ENCODE measurements at places on chromosomes 6 and 20.
A peak's percentile ranks its signal among the peaks of the same experiment; 100 is the strongest.

DNA sequence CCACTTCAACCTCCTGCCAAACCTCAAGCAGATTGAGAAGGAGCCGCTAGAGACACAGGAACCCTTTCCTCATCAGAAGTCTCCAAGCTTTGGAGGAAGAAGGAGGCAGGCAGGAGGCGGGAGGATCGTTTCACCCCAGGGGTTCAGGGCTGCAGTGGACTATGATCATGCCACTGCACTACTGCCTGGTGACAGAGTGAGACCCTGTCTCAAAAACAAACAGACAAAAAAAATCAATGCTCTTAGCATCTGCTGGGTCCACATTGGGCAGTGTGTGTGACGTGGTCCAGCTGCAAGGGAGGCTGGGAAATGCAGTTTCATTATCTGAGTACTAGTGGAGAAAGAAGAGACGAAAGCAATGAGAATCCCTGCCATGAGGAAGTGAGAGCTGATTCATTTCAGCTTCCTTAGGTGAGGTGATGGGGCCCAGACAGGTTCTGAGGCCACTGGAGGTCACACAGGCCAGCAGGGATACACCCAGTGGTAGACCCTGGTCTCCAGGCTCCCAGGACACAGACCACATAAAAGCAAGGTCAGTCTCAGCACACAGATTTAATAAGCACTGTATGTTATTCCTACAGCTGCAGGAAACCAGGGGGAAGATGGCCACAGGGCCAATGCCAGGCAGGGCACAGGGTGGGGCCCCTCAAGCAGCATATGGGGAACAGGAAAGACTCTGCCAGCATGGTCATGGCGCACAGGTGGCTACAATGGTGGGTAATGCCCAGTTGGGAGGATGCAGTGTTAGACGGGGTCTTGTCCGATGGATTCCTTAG is 4.3 kb downstream of the GFRA4 start:
- no peak for DNase-seq

GRCh38 chr20:50027611-50028105 is 44.9 kb downstream of the SNAI1 start:
- no peak for DNase-seq

GRCh38 chr20:39885975-39886649 is 802.9 kb downstream of the MAFB start:
- no peak for DNase-seq

DNA sequence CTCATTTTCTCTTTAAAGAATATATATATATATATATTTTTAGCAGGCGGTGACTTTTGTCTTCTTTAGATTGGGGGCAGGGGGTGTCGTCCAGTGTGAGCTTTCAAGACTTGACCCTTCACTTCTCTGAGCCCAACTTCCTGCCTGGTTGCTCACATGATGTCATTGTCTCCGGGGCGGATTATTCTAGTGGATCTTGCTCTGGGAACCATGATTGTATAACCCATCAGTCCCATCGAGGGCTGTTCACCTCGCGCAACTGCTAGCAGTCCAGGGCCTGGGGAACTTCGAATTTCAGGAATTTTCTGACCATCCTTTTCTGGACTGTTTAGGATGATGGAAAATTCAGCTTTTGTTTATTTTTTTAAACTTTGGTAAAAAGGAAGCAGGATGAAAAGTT is 1.0 kb downstream of the IGF2R start:
- no peak for DNase-seq

- DNase-seq = no peak
These were observed 72.5 kb upstream of the PRSS16 start for GRCh38 chr6:27174958-27175357.

DNA sequence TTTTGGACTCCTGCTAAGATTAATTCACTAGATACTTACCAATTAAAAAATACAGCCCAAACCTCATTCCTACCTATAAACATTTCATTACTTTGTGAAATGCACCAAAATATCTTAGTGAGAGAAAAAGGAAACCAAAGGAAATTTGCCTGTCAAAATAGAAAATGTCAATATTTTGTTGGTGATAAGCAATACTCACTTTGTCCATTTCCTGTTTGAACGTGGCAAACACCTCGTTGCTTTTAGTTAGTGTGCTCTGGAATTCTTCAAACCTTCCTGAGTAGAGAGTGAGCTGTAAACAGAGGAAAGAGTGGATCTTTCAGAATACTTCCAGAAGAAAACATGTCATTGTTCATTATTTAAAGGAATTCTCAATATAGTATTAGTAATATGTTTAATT is 44.2 kb downstream of the TXLNB start:
- no peak for DNase-seq

GRCh38 chr6:89433252-89434149 is 549 bp downstream of the ANKRD6 start:
- no peak for DNase-seq

DNA sequence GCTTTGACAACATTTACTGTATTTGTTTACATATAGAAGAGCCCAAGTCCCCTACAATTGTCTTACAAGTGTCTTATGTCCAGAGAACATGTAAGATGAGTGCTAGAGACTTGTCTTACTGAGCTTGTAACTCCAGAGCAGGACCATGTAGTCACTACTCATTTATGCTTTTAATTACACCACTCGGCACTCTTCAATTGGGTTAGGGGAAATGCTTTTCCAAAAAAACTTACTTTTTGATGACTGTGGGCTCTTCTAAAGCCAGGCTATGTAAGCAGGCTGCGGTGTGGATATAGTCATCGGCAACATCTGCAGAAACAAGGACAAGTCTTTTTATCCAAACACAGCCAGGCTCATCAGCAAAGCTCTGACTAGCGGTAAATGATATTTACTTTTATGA is 18.7 kb downstream of the SNX5 start:
- DNase-seq = no peak

DNA sequence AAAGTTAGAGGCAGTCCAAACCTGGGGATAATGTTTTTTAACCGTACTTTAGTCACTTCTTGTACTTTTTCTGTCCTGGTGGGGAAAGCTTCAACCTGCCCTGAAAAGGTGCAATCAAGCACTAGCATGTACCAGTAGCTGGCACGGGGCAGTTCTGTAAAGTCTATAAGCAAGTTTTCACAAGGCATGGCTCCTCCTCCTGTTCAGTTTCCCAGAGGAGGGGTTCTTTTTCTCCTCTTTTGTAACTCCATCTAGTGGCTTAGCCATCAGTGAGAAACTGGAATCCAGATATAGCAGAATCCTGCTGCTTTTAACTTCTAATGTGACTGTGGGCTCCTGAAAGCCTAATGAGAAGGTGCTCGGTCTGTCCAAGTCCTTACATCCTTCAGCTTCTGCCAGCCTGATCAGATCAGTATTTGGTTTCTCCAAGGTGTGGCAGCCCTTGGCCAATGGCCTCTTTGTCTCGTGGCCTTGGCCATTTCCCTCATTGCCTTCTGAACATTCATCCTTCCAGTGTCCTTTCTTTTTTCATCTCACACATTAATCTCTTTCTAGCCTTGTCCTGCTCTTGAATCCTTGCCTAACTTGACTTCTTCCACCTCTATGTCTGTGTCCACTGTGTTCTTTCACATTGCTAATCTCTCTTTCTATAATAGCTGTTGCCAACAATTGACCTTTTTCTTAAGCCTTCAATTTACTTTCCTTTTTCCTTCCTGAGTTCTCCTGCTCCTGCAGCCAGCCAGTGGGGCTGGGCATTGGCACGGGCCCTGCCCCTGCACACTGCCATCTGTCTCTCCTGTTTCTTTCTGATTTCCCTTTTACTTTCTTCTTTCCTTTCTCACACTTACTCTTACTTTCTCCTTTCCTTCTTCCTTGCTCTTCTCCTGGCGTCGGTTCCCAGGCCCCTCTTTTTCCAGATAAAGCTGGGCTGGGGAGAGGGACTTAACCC is 222.0 kb upstream of the SYNCRIP start:
- DNase-seq = no peak

DNA sequence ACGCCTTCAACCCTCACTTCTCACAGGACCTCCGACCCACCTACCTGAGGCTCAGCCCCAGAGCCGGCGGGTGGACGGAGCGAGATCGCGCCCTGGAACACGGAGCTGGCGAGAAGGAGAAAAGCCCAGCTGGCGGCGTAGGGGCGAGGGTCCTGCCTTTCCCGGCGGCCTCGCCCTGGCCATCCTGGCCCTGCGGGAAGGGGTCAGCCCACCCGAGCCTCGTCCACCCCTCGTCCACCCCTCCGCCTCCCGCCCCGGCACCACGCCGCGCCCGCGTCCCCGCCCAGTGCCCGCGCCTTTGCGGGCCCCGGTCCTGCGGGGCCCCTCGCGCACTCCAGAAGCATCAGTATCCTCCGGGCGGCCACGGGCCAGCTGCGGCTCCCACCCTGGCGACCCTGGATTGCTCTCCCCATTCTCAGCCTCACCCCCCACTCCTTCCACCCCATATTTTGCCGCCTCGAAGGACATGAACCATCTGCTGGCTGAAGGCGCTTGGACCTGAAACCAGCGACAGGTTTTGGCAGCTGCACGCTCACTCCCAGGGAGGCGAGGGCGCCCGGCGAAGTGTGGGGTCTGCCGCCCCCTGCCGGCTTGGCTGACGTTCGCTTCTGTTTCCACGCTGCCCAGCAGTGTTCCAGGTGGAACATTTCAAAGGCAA is 65.1 kb downstream of the PLG start:
- peak; percentile 30 for DNase-seq

DNA sequence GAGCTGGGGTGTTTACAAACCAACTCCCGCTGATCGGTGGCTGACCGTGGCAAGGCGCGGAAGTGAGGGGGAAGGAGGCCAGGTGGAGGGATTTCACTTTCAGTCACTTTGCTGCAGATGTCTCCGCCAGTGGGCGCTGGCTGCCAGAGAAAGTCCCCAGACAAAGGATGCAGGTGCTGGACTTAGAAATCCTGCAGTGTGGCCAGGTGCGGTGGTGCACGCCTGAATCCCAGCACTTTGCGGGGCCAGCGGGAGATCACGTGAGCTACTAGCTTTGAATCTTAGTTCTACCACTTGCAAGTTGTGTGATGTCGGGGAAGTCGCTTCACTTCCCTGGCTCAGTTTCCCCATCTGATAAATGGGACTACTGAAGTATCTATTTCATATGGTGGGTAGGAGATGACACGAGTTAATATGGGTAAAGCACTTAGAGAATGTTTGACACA is 180.4 kb downstream of the ZNF217 start:
- DNase-seq = no peak

- no peak for DNase-seq
These were observed 1418.7 kb downstream of the GRIK2 start for GRCh38 chr6:102812242-102812641.

GRCh38 chr20:42401613-42402012 is 783.4 kb upstream of the CHD6 start:
- DNase-seq = no peak

DNA sequence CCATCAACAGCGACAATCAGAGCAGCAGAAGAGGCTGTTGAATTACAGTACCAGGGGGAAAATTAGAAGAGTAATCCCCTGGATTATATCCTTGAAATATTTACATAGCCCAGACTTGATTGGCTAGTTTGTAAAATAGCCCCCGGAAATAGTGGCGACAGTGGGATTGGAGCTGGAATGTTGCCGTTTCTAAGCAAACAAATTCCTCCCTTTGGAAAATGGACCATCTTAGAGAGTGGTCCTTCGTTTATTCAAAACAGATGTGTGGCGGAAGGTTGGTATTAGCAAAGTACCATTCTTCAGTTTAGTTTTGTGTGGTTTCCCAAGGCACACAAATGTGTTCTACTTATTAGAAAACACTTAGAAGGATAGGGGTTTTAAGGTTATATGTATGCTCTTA is 4.5 kb upstream of the EPB41L2 start:
- no peak for DNase-seq

GRCh38 chr20:33291830-33292355 is 8.9 kb downstream of the BPIFB1 start:
- peak; percentile 62 for DNase-seq

GRCh38 chr20:55488593-55488992 is 516.7 kb downstream of the CBLN4 start:
- no peak for DNase-seq

- DNase-seq = no peak
These were observed 11.6 kb downstream of the RIPOR3 start for GRCh38 chr20:50679753-50680104.

GRCh38 chr6:4008324-4009047 is 70.5 kb downstream of the FAM217A start:
- no peak for DNase-seq

GRCh38 chr6:152474354-152474753 is 162.8 kb downstream of the SYNE1 start:
- DNase-seq = no peak

DNA sequence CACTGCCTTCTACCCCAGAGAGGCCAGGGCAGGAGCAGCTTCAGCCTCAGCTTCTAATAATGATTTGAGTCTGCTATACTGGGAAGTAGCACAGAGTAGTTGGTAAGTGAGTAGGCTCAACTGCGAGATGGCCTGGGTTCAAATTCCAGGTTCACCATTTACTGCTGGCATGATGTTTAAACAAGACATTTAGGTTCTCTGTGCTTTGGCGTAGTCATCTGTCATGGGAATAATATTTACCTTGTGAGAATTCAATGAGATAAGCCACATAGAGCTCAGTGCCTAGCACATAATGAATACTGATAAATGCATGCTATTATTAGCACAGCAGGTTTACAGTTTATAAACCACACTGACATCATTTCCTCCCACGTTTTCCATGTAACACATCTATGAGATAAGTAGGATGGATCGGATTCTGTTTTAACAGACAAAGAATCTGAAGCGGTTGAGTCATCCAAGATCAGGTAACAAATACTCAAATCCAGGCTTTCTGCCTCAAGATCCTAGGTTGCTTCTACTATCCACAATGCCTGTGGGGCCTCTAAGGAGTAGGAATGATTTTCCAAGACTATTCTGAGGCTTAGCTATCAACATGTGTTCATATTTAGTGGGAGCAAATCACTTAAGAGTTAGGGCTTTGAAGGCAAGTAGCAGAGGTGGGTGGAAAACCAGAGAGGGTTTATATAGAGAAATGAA is 72.9 kb upstream of the DTNBP1 start:
- DNase-seq = no peak

- no peak for DNase-seq
These were observed 13.8 kb downstream of the KCNQ5 start for GRCh38 chr6:72635636-72636035.

DNA sequence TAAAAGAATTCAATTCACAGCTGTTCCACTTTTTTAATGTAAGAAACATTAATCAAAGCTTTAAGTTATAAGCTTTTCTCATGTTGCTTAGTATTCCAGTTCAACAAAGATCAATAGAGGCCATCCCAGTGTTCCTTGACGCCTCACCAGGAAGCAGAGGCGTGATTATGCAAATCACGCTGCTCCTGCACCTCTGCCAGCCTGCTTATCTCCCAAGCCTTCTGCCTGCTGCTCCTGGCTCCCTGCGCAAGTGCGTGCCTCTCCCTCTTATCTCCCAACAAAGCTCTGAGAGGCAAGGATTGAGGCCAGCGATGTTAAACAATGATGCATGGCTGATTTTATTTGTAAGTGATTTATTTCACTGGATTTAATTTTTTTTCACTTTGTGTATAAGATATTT is 42.8 kb downstream of the INSM1 start:
- no peak for DNase-seq

DNA sequence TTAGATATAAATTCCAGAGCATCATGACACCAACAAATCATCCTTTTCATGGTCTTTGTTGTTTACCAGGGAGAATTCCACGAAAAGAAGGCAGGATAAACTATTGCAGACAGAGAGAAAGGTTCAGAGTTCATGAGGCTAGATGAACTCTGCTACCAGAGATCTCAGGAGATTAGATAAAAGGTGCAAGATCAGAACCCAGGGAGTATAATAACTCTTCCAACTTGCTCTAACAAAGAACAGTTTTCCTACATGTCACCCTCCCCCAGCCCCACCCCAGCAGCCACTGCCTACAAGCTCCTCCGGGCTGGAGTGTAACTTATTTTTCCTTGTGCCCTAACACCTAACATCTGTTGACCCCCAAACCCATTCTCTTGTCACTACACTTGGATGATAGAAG is 13.9 kb upstream of the CITED2 start:
- no peak for DNase-seq
